ENCODE measurements at places on chromosomes 11 and 22. TPM values are rescaled to one million over a fixed set of nuclear protein-coding genes. Genes with fewer than 3 reads are reported as not detected.

DNA sequence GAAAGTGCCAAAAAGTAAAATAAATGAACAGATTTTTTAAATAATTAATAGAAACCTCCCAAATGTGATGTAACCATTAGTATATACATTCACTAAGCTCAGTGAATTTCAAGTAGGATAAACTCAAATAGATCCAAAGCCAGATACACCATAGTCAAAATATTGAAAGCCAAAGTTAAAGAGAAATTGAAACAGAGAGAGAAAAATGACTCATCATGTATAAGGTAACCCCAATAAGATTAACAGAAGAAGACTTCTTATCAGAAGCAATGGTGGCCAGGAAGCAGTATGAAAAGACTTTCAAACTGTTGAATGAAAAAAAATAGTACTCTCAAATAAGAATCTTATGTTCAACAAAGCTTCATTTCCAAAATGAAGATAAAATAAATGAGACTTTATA is 70.5 kb downstream of the LUZP2 start:
- DNase-seq, result no peak

- DNase-seq, result no peak
Measured at GRCh38 chr11:27786864-27787263, 86.6 kb upstream of the BDNF start.

- DNase-seq, result no peak
Measured at GRCh38 chr11:88355887-88356286, 18.4 kb upstream of the CTSC start.

GRCh38 chr22:37726241-37726887 is 29.5 kb downstream of the TRIOBP start:
- DNase-seq, result no peak

- DNase-seq, result no peak
Measured at GRCh38 chr11:65424205-65425104, 1.9 kb downstream of the NEAT1 start.

GRCh38 chr22:30776476-30776875 is 81.8 kb downstream of the OSBP2 start:
- no peak for DNase-seq

GRCh38 chr11:96215110-96215782 is 127.7 kb downstream of the MAML2 start:
- no peak for DNase-seq

GRCh38 chr22:17675584-17675983 is 37.0 kb downstream of the BCL2L13 start:
- DNase-seq, result no peak

DNA sequence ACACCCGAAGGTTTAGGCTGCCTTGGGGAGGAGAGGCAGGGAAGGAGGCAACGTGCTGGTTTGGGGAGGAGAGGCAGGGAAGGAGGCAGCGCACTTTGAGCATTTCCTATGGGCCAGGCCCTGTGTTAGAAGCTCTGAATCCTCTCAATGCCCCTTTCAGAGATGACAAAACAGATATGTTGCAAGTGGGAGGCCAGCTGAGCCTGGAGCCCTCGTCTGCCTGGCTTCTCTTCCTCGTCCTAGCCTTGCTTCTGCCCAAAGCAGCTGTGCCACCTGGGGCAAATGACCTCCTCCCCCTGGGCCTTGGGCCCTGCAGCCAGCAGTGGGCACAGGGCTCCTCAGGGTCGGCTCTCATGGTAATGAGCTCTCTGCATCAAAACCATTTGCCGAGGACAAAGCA is 15.3 kb upstream of the LRRC32 start:
- no peak for DNase-seq

DNA sequence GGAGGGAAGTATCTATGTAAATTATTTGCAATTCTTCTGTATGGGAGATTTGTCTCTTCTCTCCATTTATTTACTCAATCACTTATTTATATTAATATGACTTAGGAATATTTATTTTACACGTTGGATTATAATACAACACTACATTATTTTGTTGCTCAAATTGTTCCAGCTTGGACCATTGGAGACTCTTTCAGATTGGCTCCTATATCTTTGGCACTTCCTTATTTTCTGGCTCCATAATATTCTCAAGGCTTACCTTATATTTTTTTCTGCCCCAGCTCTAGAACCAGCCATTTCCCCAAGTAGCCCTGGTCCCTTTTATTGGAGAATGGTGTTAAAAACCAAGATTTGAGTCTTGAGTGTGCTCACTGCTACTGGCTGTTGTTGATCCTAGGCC is 101.9 kb downstream of the LRRC32 start:
- DNase-seq, result no peak

Gene CHADL
- 1.6 TPM for total RNA-seq

Gene ALX4
- total RNA-seq, result not detected

Data from kidney epithelial cell (primary cell).